NCI-H748 treated with DMSO at 0.1 percent for 48 hours (cell line): ENCODE measurements at places on chromosomes 2 and 18.
A peak's percentile ranks its signal among the peaks of the same experiment; 100 is the strongest.

DNA sequence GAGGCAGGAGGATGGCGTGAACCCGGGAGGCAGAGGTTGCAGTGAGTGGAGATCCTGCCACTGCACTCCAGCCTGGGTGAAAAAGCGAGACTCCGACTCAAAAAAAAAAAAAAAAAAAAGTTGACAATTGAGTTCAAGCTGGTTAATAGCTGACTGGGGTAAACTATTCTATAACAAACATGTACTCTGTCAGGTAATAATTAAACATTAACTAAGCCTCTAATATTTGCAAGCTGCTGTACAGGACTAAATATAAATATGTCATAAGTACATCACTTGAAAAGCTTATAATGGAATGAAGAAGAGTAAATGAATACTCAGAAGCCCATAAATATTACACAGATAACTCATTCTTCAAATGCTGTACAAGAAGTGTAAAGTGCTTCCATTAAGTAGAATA is 190.4 kb upstream of the CRIM1 start:
- no peak for DNase-seq

GRCh38 chr2:188443207-188443606 is 151.5 kb downstream of the GULP1 start:
- no peak for DNase-seq

- no peak for DNase-seq
Observed at GRCh38 chr2:145692971-145693478, 1173.1 kb upstream of the ZEB2 start.

- DNase-seq, result peak; percentile 6
Observed at GRCh38 chr2:118032169-118033013, 18.5 kb upstream of the CCDC93 start.

- DNase-seq, result peak; percentile 52
Observed at GRCh38 chr2:218852911-218853667, 6.5 kb upstream of the WNT6 start.

- DNase-seq, result no peak
Observed at GRCh38 chr2:26299471-26300101, 46.4 kb upstream of the SELENOI start.

DNA sequence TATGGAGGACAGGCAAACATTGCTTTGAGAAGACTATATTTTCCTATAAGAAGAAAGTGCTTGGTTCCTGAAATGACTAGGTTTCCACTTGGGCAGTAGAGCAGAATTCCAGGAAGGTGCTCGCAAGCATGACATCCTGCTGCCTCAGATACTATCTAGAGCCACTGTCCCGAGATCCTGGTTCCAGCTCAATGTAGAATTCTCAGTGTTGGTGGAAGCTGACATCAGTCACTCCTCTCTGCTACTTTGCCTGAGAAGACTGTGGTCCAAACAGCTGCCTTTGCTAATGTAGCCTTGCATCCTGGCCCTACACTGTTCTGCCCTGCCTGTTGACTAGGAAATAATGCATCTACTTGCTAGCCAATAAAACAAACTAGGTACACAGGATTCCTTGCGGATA is 50.0 kb upstream of the ITGA6 start:
- DNase-seq, result no peak

- no peak for DNase-seq
Observed at GRCh38 chr2:31322371-31322770, 88.4 kb downstream of the EHD3 start.
